ENCODE measurements at places on chromosomes 4 and X. TPM values are rescaled to one million over a fixed set of nuclear protein-coding genes. Genes with fewer than 3 reads are reported as not detected.

The KCTD8 gene
- not detected for total RNA-seq

The ITIH6 gene
- not detected for total RNA-seq

The RAB9B gene
- 0.62 TPM for total RNA-seq

The KLF8 gene
- total RNA-seq = 7.5 TPM

The CCDC110 gene
- not detected for total RNA-seq

DNA sequence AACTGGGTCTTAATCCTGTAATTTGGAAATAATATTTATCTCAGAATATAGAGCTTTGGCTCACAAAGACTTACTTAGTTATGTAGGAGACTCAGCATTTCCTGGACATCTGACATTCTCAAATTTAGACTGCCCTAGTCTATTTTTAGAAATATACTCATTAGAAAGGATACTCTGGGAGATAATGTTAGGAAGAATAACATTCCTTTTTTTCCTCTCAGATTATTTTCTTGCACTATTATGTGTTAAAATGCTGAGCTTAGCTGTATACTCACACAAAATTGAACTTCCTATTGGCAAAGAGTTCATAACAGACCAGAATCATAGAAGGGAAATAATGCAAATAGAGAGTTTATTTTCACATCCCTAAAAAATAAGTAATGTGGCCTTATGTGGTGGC is 1424.9 kb upstream of the PCDH7 start:
- no peak for DNase-seq

DNA sequence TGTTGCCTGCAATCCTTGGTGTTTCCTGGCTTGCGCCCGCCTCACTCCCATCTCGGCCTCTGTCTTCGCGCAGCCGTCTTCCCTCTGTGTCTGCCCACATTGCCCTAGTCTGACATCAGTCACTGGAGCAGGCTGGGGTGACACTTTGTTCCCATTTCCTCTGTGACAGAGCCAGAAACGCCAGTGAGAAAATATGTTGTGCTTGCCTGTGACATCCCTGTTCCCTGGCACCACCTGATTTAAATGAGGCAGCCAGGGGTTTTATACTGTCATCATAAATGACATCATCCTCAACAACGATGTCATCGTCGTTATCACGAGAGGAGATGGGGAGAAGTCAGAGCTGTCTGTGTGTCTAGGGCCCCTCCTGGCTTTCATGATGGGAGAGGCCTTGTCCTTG is 29.1 kb downstream of the ZNF185 start:
- no peak for DNase-seq

DNA sequence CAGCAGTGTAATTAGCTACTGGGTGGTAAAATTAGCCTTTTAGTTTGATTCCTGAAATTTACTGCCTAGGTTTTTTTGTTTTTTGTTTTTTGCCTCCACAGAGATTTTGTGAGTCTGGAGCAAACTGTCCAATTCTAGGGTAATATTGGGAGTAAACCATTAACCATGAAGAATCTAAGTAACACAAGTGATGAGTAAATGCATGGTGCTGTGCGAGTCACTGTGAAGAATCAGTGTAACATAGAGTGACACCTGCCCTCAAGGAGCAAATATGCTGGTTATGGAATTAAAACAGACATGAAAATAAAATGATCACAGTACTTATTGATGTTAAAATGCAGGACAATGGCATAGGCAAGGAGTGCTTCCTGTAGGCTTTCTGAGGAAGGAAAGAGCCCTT is 60.1 kb downstream of the LRP2BP start:
- DNase-seq = no peak

DNA sequence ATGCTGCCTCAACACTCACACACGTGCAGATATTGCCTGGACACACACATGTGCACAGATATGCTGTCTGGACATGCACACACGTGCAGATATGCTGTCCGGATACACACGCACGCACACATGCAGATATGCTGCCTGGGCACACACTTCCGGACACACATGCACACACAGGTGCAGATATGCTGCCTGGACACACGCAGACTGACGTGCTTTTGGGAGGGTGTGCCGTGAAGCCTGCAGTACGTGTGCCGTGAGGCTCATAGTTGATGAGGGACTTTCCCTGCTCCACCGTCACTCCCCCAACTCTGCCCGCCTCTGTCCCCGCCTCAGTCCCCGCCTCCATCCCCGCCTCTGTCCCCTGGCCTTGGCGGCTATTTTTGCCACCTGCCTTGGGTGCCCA is 14.7 kb downstream of the FGFRL1 start:
- peak; percentile 29 for DNase-seq

DNA sequence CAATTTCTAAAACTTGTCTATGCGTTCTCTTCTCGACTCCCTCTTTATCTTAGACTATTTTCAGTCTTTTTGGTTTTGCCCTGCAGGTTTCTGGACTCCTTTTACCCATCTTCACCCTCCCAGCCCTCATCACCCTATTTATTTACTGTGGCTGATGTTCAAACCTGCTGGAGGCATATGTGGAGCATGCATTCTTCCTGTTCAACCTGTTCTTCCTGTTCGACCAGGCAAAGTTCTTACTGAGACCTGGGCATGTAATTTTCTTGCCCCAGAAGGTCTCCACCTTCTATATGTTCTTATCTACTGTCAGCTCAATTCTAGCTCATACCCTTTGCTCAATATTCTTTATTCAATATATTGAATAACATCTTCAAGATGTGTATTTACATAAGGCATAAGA is 69.4 kb upstream of the AGA start:
- no peak for DNase-seq

- no peak for DNase-seq
Observed at GRCh38 chr4:22801391-22801790, 108.7 kb downstream of the GBA3 start.

DNA sequence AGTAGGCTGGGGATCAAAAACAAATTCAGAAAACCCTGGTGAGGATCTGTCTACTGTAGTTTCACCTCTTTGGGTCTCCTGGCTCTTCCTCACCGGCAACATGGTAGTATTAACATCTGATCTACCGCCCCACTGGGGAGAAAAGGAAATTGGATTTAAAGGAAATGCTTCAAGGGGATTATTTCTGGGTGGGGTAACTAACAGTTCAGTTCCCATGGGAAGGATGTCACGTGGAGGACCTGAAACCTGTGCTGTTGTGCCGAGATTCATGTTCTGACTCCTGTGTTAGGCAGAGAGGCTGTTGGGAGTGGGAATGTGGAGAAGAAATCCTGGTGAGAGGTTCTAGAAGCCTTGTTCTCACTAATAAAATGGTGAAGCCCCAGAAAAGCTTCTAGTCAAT is 254.4 kb downstream of the BCOR start:
- DNase-seq = no peak

GRCh38 chr4:13142726-13143125 is 341.4 kb downstream of the RAB28 start:
- DNase-seq = no peak

- DNase-seq = no peak
Observed at GRCh38 chrX:41837270-41837944, 85.9 kb downstream of the CASK start.

- no peak for DNase-seq
Observed at GRCh38 chrX:23195761-23196160, 138.9 kb upstream of the PTCHD1 start.

- no peak for DNase-seq
Observed at GRCh38 chr4:187238646-187239045, 515.0 kb upstream of the FAT1 start.

- no peak for DNase-seq
Observed at GRCh38 chr4:102826105-102826889, 1.1 kb downstream of the UBE2D3 start.

DNA sequence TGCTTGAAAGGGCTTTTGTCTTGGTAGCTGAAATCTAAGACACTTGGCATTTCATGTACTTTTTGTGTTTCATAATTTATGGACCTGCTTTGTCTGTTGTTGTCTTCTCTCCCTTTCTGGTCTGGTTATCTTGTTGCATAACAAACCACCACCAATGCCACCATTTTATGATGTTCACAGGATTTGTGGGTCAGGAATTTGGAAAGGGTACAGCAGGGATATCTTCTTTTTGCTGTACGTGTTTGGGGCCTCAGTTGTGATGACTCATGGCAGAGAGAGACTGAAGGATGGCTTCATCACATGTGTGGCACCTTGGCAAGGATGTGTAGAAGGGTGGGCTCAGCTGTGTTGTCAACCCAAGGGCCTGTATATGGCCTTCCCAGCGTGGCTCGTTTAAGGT is 35.2 kb downstream of the KDM6A start:
- no peak for DNase-seq

GRCh38 chr4:53196882-53197771 is 168.7 kb downstream of the SCFD2 start:
- DNase-seq = no peak

Data from activated T-helper 2 cell treated with anti-CD3 and anti-CD28 coated beads, Interferon-gamma antibody, Interleukin-2, Interleukin-4, amounts not matched to agents 10 μg/mL and 5 μg/mL and 100 μg/mL, durations not matched to agents 14 hours and 24 hours and 36 hours (primary cell).